ENCODE measurements at places on chromosomes 12 and 14. TPM values are rescaled to one million over a fixed set of nuclear protein-coding genes. Genes with fewer than 3 reads are reported as not detected.

OTX2 gene
- total RNA-seq: 0.25 TPM

CRY1 gene
- total RNA-seq: 37.9 TPM

FAM90A1 gene
- total RNA-seq: not detected

HAL gene
- under 0.01 TPM for total RNA-seq

KRT82 gene
- not detected for total RNA-seq

SLC10A1 gene
- total RNA-seq: not detected

GPR68 gene
- total RNA-seq: 2.2 TPM

TMEM132C gene
- 3.9 TPM for total RNA-seq

ATF7 gene
- 7.1 TPM for total RNA-seq

RNASE3 gene
- total RNA-seq: not detected

COCH gene
- 43.5 TPM for total RNA-seq

GLI1 gene
- total RNA-seq: 0.25 TPM

CARMIL3 gene
- 20.4 TPM for total RNA-seq

PRR4 gene
- 0.98 TPM for total RNA-seq

PRIMA1 gene
- total RNA-seq: under 0.01 TPM

TAS2R10 gene
- total RNA-seq: 2.5 TPM

BICD1 gene
- total RNA-seq: 50.2 TPM

Measured in temporal lobe (tissue), 4 donors.